ENCODE measurements at places on chromosomes 7 and 10. TPM values are rescaled to one million over a fixed set of nuclear protein-coding genes. Genes with fewer than 3 reads are reported as not detected.

The LFNG gene
- 17.7 TPM for polyA plus RNA-seq

The LRIT1 gene
- not detected for polyA plus RNA-seq

The PRSS37 gene
- not detected for polyA plus RNA-seq

The C10orf67 gene
- 0.07 TPM for polyA plus RNA-seq

The EN2 gene
- polyA plus RNA-seq, result 0.09 TPM

The MMD2 gene
- not detected for polyA plus RNA-seq

The VWC2 gene
- polyA plus RNA-seq, result not detected

The TSC22D4 gene
- polyA plus RNA-seq, result 9.1 TPM

All from keratinocyte (primary cell).